ENCODE measurements at places on chromosomes 1 and 21.

DNA sequence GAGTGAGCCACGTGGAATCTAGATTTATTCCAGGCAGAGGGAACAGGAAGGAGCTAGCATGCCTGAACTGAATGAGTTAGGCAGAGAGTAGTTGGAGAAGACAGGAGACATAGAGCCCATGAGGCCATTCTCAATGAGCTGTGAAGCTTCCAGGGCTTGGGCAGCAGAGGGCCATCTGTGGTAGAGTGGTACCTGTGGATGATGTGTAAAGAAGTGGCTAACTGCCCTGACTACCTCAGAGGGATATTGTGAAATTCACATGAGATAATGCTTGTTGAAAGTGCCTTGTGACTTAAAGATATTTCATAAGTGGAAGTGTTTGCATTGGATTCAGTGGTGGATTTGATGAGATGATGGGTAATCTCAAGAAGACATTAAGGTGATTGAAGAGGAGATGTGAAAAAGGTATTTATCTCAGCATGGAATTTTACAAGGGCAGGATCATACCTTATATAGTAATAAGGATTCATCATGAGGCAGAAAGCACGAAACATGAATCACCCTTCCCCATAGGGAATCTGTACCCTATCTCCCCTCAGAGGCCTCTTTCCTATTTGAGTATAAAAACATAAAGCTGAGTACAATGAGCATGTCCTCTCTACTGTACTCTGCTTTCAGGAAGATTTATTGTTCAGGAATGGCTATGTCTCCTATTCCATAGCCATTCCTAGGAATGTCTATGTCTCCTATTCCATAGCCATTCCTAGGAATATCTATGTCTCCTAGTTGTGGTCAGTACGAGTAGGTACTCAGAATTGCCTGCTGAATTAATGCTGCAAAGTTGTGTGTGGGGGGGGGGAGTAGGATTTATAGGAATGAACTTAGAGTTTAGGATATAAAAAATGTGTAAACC lies 146.8 kb downstream of the PAPPA2 start:
- no peak for DNase-seq

- no peak for DNase-seq
Observed at GRCh38 chr1:24186031-24186710, 918 bp downstream of the IFNLR1 start.

DNA sequence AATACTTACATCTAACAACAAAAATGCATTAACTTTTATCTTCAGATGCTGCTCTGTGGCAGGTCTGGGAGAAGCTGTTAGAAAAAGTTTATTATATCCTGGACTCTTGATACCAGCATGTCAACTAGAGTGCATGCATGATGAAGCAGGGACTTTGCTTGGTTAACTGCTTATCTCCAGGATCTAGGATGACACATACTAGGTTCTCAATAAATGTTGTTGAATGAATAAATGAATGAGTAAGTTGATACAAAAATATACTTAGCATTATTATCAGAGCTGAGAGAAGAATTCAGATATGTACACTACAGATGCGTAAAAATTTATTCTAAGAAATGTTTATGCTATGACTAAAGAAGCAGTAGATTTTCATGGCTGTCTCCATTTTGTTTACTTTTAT lies 304.3 kb downstream of the LTN1 start:
- DNase-seq, result no peak

- no peak for DNase-seq
Observed at GRCh38 chr1:54267815-54268761, 68.1 kb downstream of the MRPL37 start.

DNA sequence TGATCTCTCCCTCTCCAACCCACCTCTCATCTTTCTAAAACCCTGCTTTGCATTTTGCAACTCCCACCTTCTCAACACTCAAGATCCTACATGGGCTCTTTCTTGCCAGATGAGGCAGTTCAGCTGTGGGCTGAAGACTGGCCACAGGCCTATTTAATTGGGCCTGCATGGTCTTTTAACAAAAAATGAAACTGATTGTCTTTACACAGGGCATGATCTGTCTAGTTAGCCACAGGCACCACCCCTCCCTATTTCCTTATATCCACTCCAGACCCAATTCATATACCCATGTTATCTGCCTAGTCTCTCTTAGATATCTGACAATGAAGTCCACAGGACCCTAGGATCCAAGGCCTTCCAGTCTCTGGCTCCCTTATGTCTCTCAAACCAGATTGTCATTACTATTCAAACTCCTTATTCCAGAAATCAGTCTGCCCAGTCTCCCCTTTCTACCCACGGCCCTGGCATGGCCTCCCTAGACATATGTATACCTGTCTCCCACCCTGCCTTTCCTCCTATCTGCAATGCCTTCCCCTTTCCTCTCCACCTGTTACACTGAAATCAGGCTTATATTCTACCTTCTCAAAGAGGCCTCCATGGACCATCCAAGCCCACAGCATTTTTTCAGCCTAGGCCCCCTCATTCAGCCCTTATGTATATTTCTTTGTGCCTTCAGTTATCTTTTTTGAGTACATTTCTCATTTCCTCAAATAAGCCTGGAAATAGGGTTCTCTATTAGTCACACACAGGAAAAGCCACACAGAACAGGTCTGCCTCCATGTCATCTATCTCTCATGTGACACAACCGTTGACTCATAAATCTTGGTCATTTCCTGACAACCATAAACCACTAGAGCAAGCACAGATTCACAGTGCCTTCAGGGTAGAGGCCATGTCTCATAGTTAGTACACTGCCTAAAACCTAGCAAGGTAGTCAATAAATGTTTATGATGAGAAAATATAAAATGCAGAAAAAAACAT lies 39.0 kb downstream of the LPAR3 start:
- DNase-seq, result no peak

- DNase-seq, result no peak
Observed at GRCh38 chr1:40736085-40736531, 44.6 kb downstream of the NFYC start.

- DNase-seq, result no peak
Observed at GRCh38 chr1:42144711-42145388, 8.4 kb upstream of the GUCA2B start.

DNA sequence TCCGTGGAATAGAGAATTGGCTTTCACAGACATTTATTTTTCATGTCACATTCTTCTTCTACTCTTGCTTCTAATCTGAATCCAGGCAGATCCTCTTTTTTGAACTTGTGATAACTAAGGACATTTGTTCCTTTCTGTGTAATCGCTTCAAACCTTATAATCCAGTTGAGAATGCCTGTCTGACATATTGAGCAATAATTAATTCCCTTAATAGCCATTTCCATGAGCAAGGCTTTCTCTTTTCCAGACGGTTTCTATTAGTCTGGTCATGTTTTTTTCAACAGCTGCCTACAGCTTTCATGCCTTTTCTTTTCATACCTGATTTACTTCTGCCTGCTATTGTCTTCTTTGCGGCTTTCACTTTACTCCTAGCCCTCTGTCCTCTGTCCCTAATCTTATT lies 163.4 kb downstream of the CYYR1 start:
- no peak for DNase-seq

DNA sequence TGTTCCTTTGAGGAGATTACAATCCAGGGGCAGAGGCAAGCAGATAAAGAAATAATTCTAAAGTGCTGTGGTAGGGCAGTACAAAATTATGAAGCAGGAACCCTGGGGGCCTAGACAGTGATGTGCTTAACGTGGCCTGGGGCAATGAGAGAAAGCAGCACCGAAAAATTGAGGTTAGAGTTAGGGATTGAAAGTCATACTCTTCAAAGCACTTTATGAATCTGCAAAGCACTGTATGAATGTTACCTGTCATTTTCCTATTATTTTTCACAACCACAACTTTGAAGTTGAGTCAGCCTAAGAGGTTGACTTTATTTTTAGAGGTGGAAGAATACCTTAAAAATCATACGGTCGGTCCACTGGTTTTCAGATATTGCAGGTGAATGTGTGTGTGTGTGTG lies 183.4 kb upstream of the NFIA start:
- no peak for DNase-seq

DNA sequence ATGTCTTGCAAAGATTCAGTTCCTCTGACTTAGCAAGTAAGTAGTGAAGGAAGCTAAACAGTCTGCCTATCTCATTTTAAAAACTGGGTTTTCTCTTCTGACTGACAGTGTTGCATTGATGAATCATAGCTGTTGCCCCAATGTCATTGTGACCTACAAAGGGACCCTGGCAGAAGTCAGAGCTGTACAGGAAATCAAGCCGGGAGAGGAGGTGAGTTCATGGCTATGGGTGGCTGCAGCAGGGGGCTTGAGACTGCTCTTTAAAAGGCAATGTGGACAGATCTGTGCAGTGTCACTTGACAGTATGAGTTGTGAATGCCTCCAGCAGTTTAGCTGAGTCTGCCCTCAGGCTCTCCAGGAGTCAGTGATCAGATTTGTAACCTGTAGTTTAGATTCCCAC lies 46.6 kb downstream of the SMYD2 start:
- no peak for DNase-seq

DNA sequence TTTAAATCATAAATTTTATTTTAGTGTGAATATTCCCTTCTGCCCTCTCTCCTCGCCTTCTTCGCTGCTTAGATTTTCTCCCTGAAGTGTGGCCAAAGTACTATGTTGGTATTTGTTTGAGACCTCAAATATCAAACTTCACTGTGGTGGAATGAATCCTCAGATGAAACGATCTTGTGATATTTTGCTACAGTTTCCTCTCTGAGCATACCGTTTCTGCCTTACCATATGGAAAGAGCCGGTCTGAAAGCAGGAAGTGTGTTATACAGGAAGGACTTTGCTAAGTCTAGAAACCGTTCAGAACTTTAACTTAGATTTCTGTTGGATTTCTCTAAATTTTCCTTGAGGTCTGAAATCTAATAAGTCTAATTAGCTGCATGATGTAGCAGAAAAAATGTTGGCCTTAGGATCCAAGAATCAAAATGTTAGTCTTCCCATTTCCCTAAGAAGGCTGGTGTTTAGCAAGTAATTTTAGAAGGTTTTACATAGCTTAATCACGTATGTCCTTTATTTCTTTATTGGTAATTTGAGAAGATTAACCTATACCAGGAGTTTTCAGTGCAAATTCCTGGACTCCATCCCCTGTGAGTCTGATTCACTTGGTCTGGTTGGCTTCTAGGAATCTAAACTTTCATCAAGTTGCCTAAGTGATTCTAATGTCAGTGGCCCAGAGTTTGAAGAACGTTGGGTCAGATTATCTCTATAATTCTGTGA lies 30.7 kb downstream of the SDCCAG8 start:
- DNase-seq, result no peak

- no peak for DNase-seq
Observed at GRCh38 chr1:11472284-11472683, 6.7 kb upstream of the DISP3 start.
